Type B pancreatic cell (in vitro differentiated cells): ENCODE measurements at places on chromosomes 5 and 9. TPM values are rescaled to one million over a fixed set of nuclear protein-coding genes. Genes with fewer than 3 reads are reported as not detected.

DNA sequence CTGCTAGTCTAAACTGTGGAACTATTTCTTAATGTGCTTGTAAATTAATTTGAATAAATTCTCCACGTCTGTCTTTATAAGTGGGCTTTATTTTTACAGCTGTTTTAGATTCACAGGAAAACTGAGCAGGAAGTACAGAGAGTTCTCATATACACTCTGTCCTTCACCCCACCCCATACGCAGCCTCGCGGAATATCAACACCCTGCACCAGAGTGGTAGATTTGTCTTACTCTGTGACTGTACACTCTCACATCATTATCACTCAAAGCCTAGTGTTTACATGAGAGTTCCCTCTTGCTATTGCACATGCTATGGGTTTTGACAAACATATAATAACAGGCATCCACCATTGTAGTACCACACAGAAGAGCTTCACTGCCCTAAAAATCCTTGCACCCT is 179.7 kb upstream of the DAB2 start:
- no peak for DNase-seq

- no peak for DNase-seq
These were observed 13.2 kb downstream of the ZFAND5 start for GRCh38 chr9:72351538-72352453.

GRCh38 chr5:56323505-56323904 is 90.4 kb upstream of the ANKRD55 start:
- DNase-seq, result no peak

- no peak for DNase-seq
These were observed 48.4 kb downstream of the EXOSC2 start for GRCh38 chr9:130741831-130742449.

DNA sequence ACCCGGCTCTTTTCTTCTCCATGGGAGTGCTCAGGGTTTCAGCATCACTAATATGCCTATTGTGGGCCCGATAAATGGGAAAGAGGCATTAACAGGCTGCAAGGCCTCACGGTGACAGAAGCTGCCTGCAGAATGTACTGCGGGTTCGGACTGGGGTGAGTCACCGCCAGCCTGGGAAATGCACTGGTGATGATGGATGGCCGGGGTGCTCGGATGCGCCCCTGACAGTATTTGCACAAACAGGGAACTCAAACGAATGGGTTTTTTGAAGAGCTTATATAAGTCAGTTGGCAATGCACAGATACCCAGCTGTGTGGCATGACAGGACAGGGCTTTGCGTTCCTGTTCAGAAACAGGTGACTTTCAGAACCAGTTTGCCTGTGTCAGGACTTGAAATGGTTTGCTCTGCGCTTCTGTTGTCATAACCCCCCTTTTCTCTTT is 42.0 kb upstream of the PITX1 start:
- DNase-seq, result no peak

The SPINK13 gene
- total RNA-seq, result not detected in 2 replicates
